Breast epithelium (tissue), 4 donors: ENCODE measurements at places on chromosomes 4 and X.

GRCh38 chrX:7027071-7027470 is 120.4 kb upstream of the STS start:
- DNase-seq: no peak

- no peak for DNase-seq
Observed at GRCh38 chr4:24805067-24805466, 9.7 kb downstream of the SOD3 start.

DNA sequence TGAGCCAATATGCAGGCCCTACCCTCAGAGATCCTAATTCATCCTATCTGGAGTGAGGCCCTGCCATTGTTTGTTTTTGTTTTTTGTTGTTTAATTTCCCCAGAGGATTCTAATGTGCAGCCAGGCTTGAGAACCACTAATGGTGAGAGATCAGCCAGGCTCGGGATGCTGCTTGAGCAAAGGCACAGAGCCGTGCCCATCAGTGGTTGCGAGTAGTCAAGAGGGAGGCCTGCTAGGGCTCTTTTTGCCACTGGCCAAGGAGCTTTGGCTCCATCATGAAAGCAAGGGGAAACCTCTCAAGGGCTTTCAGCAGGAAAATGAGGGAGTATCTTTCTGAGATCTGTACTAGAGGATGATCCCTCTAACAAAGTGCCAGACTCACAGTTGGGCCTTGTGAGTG is 2.7 kb downstream of the TCEANC start:
- DNase-seq: no peak

- DNase-seq: no peak
Observed at GRCh38 chr4:4853371-4853823, 6.1 kb upstream of the MSX1 start.

GRCh38 chr4:104424989-104425388 is 69.7 kb downstream of the CXXC4 start:
- DNase-seq: no peak

DNA sequence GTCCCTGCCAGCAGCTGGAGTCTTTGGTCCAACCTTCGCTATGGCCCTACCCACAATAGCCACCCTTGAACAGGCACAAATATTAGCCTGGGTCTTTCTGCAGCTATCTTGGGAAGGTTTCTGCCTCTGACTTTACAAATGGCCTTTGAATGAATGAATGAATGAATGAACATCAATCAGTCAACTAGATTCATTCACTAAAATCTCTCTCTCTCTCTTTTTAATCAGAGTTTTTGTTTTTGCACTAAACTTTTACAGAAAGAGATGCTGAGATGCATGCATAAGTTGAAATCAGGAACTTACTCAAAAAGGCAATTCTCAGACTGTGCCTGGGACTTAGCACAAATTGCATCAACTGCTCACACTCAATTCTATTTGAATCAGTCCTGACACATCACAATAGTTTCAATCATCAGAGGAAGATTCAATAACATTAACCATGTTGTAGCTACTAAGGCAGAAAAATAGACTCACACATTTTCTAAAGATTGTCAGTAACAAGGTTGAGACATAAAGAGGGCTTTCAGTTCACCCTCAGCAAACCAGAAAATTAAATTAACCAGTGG is 55.0 kb downstream of the ANXA3 start:
- no peak for DNase-seq

DNA sequence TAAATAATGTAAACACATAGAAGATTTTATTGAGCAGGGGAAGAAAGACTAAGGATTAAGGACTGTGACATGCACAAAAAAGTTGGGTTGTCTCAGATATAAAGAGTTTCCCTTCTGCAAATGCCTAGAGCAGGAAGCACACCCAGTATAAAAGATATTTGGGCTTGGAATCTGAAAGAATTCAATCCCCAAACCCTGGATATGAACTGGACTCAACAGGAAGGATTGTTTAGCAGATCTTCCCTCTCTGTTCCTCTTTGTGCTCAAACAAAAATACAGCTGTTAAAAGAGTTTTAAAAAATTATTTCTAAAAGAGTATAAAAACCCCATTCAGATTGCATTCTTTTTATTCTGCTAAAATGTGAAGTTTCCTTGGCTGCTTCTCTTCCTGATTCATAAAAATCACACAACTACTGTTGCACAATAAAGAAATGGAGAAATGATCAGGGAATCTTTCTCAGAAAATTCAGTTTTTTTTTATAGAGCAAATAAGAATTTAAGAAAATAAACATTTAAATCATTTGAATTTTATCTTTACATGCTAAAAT is 71.4 kb downstream of the PDLIM5 start:
- DNase-seq: no peak

GRCh38 chrX:129634541-129634940 is 20.2 kb downstream of the APLN start:
- DNase-seq: no peak

- DNase-seq: no peak
Observed at GRCh38 chrX:99353412-99353811, 1056.7 kb downstream of the PCDH19 start.

GRCh38 chr4:15864651-15865566 is 73.6 kb downstream of the FGFBP1 start:
- DNase-seq: no peak

- DNase-seq: no peak
Observed at GRCh38 chr4:75511841-75512240, 2.4 kb downstream of the RCHY1 start.

DNA sequence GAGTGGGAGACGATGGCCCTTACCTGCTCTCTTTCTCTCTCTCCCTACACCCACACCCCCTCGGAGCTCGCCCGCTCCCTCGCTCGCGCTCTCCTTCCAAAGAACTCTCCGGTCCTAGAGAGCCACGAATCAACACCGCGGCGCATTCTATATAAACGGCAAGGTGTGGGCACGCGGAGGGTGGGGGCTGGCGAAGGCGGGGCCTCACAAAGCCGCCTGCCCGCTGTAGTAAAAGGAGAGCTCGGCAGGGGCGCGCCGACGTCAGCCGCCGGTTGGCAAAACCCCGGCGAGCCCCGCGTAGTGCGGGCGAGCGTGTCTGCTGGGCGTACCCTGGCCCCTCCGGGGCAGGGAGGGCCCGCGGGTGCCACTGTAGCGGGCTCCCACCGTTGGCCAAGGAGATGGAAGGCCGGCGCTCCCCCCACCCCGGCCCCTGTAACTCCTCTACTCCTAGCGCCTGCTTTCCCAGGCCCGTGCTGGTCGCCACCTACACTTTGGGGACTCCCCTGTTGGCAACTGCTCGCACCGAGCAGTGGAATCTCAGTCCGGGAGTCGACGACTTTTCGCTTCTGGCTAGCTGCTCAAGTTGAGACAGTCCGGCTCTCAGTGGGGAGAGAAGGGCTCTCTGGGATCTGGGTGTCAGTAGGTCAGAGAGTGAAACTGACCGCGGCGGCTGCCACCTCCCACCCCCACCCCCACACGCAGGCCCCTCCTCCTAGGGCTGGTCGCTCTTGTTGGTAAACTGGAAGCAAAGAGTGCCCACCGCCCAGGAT is 325.5 kb upstream of the F9 start:
- DNase-seq: peak; percentile 64

- no peak for DNase-seq
Observed at GRCh38 chr4:128590034-128590740, 219.3 kb upstream of the JADE1 start.

- no peak for DNase-seq
Observed at GRCh38 chr4:21763855-21764254, 184.7 kb downstream of the KCNIP4 start.

DNA sequence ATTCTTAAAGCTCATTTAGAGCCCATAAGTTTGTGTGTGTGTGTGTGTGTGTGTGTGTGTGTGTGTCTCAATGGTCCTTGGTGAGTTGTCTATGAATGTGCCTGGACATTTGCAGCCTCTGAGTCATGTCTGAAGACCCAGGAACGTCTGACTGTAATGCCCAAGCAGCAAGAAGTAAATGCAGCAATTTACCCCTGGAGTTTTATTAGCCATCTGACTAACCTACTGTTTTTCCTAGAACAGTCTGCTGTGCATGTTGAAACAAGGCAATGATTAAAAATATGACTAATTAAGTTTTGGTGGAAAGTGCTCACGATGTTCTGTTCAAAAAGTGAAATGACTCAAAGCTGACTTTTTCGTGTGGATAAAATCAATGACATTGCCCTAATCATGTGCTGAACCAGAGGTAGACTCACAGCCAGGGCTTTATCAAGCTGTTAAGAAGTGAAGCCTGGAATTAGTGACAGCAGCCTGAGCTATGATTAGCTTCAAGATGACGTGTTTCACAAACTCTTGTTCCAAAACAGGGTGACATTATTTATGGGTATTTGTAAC is 201.6 kb downstream of the CPE start:
- DNase-seq: no peak

- peak; percentile 21 for DNase-seq
Observed at GRCh38 chr4:113406723-113407016, 354.9 kb downstream of the CAMK2D start.

GRCh38 chrX:25007059-25008053 is 8.4 kb downstream of the ARX start:
- DNase-seq: no peak

DNA sequence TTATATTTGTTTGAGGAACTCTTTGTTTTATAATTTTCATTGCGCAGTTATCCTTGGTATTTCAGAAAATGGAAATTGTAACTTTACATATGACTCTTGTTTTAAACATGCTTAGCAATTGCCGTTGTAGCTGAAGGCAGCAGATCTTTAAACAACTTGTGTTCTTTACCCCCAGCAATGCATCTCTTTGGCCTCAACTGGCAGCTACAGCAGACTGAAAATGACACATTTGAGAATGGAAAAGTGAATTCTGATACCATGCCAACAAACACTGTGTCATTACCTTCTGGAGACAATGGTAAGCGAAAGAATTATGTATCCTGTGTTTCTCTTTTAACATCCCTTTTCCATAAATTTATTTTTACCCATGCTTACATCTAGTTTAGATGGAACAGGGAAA is 263.6 kb downstream of the DCTD start:
- DNase-seq: no peak

- DNase-seq: no peak
Observed at GRCh38 chrX:67721321-67721720, 177.5 kb downstream of the AR start.
